ENCODE measurements at places on chromosomes 13 and 19. TPM values are rescaled to one million over a fixed set of nuclear protein-coding genes. Genes with fewer than 3 reads are reported as not detected.

DNA sequence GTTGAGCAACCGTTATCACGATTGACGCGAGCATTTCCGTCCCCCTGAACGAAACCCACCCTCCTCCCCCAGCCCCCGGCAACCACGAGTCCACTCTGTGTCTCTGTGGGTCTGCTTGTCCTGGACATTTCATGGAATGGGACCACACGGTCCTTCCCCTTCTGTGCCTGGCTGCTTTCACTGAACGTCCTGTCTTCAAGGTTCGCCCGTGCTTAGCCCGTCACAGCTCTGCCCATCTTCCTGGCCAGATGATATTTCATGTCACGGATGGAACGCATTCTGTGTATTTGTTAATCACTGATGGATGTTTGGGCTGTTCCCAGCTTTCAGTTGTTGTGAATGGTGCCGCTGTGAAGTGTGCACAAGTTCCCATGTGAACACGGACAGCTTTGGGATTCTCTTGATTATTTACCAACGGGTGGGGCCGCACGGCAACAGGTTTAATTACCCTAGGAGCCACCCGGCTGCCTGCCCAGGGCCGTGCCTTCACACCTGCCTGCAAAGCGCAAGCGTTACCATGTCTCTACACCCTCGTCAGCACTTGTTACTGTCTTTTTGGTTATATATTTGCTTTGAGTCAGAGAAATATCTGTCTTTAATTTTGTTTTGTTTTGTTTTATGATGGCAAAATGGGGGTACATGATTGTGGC is 42.5 kb downstream of the RASA3 start:
- DNase-seq: no peak

DNA sequence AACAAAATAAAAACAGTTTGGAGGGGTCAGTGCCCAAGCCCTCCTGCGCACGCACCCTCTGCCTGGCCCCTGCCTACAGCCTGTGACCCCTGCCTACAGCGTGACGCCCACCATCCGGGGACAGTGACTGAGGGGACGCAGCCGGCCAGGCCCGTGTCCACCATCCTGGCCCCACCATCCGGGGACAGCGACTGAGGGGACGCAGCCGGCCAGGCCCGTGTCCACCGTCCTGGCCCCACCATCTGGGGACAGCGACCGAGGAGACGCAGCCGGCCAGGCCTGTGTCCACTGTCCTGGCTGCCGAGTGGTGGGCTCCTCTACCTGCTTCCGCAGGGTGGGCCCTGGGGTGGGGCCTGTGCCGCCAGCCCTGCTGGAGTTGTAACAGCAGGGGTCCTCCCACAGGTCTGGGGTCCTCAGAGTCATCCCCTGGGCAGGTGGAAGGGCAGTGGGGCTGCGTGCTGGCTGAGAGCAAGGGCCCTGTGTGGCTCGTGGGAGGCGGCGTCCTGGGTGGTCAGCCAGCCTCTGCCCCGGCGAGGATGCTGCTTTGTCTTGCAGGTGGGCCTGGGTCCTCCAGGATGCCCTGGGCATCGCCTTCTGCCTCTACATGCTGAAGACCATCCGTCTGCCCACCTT is 14.3 kb downstream of the SPPL2B start:
- DNase-seq: no peak

- DNase-seq: no peak
Measured at GRCh38 chr19:46383846-46384245, 29.5 kb downstream of the CCDC8 start.

- DNase-seq: no peak
Measured at GRCh38 chr13:29817604-29818378, 32.6 kb downstream of the UBL3 start.

- DNase-seq: no peak
Measured at GRCh38 chr19:29379257-29380021, 146.4 kb upstream of the VSTM2B start.

- DNase-seq: no peak
Measured at GRCh38 chr13:75357576-75358289, 124.2 kb downstream of the TBC1D4 start.

DNA sequence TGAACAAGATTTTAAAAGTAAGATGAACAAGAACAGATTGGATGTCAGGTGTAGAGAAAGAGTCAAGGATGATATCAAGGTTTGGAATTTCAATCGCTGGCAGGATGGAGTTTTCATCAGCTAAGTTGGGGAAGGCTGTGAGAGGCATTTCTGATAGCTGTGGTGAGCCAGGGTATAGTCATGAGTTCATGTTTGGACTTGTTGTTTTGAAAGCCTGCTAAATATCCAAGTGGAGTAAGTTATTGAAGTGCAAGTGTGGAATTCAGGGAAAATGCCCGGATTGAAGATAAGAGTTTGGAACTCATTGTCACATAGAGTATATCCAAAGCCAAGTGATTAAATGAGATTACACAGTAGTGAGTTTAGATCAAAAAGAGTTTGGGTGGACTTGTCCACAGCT is 11.0 kb upstream of the EPSTI1 start:
- DNase-seq: no peak

GRCh38 chr13:24087605-24088225 is 72.8 kb upstream of the SPATA13 start:
- DNase-seq: no peak

- no peak for DNase-seq
Measured at GRCh38 chr19:7926021-7926726, at the start of gene CTXN1. Gene CTXN1 (minus strand): TSS chr19:7926135. CDS start chr19:7925538, 597 bp downstream.

DNA sequence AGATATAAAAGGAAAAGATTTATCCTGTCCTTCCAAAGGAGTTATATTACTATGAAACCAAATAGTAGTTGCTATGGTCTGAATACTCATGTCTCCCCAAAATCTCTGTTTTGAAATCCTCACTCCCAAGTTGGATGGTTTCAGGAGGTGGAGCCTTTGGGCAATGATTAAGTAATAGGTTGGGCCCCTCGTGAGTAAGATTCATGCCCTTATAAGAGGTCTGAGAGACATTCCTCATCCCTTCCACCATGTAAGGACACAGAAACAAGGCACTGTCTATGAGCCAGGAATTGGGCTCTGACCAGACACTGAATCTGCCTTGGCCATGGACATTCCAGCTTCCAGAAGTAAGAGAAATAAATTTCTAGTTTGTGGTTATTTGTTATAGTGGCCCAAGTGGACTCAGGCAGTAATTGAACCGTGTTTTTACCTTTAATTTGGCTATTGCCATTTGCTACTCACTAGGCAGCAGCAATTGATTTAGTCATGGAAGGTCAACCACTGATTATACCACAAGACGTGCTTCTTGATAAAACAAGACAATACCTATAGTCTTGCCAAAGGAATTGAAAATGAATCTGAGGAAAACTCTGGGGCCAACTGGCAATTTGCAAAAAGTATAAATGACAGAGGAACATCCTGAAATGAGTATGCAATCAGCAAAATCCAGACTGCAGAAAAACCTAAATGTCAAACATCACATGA is 717.4 kb upstream of the SPRY2 start:
- no peak for DNase-seq

- no peak for DNase-seq
Measured at GRCh38 chr19:16252459-16253205, 54.9 kb downstream of the AP1M1 start.

- DNase-seq: no peak
Measured at GRCh38 chr13:44104197-44104490, 224.4 kb downstream of the LACC1 start.

DNA sequence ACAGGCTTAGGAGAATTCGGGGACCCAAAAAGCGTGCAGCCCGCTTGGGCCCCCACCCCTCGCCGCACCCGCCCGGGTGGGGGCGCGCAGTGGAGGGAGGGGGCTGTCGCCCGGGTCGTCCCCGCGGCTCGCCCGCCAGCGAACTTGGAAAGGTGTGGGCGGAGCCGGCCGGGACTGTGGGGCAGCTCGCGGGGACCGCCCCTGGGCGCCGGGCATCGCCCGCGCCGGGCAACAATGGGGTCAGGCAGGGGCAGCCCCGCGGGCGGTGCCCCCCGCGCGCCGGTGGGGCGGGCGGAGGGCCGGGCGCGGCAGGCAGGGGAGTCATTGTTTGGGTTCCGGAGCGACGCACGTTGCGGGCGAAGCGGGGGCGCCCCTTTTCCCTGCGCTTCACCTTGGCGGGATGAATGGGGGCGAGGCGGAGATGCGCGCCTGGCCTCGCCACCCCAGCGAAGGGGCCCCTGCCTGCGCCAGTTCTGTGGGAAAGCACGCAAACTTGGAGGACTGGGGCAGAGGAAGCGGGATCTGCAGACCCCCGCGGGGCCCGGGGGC is 647 bp upstream of the KLF12 start:
- peak; percentile 23 for DNase-seq

GRCh38 chr13:41470196-41470595 is 12.8 kb downstream of the RGCC start:
- no peak for DNase-seq

The MAP4K1 gene
- 2.2 TPM for total RNA-seq

The KISS1R gene
- not detected for total RNA-seq

The SIGLECL1 gene
- not detected for total RNA-seq

The KIR2DL1 gene
- total RNA-seq: not detected

The LILRB4 gene
- total RNA-seq: 1.1 TPM

The ZSCAN5B gene
- total RNA-seq: not detected

The JAK3 gene
- total RNA-seq: 4.8 TPM

The EBI3 gene
- 0.32 TPM for total RNA-seq

The SPRYD7 gene
- total RNA-seq: 6.7 TPM

All from urinary bladder (tissue), 4 donors.